Activated CD4-positive, alpha-beta T cell treated with anti-CD3 and anti-CD28 coated beads for 1 hour (primary cell): ENCODE measurements at places on chromosomes 6 and 20.

- no peak for DNase-seq
Observed at GRCh38 chr6:150448221-150448620, 79.4 kb downstream of the IYD start.

DNA sequence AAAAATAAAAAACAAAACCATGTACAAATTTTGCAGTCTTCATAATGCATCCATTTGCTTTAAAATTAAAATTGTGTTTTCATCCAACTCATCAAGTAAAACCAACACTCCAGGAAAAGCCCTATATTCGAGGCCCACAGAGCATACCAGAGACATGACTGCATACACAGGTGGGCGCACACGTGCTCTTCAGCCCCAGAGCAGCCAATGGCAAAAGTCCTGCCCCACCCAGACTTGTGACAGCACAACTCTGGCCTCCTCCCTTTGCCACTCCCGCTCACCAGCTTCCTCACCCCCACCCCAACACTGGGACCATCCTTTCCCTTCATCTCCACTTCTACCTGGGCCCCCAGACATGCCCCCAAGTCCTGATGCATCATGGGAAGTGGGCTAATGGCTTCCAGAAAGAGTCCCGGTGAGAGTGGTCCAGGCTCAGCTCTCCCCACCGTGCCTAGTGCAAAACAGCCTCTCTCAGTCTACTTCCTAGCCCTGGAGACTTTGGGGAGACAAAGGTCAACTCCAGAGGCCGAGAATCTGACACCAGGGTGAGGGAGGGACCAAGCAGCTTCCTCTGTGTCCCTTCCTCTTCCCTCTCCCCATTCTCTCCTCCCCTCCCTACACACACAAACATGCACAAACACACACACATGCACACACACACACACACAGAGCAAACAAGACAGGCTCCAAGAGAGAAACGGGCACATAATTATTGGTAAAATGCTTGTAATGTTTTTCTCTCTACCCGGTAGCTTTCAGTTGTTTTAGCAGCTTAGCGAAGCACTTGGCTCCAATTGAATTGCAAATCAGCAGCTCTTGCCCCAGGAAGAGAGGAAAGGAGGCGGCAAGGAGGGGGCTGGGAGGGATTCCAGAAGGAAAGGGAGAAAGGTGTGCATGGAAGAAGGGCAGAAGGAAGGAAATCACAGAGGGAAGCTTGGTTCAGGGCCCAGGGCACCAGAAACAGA is 14.3 kb downstream of the GRM4 start:
- no peak for DNase-seq

DNA sequence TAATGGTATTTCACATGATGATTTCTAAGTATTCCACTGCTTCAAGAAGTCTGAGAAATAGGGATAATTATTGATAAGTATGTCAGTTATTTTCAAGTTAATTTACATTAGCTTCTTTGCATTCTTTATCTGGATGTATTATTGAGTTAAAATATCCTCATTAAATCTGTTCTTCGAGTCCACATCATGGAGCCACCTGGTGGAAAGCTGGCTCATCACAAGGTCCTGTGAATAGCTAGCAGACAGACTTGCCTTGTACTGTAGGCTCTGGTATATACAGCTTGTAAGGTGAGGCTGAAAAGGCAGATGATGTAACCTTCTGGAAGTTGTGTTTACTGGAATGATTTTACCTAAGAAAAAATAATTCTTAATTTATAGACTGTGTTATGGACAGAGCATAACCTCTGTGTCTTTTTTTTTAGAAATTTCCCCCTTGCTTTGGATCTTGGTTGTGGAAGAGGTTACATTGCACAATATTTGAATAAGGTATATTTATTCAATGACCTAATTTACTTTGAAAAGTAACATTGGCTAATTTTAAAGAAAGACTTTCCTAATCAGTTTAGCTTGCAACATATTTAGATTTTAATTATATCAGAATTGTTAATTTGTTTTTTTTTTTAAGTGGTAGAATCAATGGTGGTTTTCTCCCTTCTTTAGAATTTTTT is 3.5 kb downstream of the NDUFAF5 start:
- DNase-seq, result no peak

DNA sequence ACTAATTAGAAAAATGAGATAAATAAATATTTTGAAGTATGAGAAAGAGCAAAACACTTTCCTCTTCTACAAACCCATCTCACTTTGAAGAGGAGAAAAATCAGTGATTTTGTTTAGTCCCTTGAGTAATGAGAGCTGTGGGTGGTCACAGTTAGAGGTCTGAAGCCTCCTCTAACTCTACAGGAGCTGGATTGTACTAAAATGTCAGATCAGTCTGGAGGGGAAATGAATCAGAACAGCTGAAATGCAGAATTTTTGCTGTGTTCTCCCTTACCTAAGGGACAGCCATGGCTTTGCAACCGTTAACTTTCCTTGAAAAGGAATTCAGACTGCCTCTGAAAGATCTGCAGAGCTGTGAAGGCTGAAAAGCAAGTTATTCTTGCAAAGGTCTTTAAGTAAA is 11.4 kb upstream of the RFPL4B start:
- DNase-seq, result no peak

- no peak for DNase-seq
Observed at GRCh38 chr6:47581591-47581990, 104.0 kb downstream of the CD2AP start.

DNA sequence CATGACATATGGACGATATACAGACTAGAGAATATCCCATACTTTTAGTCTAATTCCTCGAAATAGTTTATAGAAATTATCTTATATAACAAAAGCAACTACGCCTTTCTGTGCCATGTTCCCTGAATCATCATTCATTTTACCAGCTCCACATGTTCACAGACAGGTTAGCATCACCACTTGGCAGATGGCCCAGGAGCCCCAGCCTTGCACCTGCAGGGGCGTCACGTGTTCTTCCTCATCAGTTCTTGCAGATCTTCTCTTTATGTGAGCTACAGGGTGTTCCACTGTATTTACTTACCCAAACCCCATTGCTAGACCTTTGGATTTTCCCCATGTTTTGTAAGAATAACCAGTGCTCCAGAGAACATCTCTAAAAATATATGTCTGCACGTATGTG is 12.6 kb upstream of the BNIP5 start:
- DNase-seq, result peak; percentile 18

DNA sequence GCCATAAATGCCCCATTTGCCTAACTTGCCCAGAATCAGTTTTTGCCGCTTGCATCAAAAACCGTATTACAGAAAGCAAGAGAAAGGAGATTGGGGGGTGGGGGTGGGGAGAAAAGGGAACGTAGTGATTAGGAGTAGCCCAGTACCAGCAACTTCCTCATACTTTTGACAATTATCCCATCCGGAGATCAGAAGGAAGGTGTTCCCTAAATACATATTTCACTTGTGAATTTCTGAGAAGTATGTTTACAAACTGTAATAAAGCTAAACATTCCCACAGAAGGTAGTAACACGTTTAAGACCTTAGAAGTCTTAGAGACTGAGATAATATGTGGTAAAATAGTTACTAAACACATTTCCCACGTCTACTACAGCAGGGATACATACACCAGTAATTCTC is 14.5 kb downstream of the PREP start:
- no peak for DNase-seq

GRCh38 chr6:36633915-36634314 is 39.8 kb downstream of the SRSF3 start:
- no peak for DNase-seq

GRCh38 chr6:106324726-106325335 is 729 bp downstream of the ATG5 start:
- DNase-seq, result no peak

DNA sequence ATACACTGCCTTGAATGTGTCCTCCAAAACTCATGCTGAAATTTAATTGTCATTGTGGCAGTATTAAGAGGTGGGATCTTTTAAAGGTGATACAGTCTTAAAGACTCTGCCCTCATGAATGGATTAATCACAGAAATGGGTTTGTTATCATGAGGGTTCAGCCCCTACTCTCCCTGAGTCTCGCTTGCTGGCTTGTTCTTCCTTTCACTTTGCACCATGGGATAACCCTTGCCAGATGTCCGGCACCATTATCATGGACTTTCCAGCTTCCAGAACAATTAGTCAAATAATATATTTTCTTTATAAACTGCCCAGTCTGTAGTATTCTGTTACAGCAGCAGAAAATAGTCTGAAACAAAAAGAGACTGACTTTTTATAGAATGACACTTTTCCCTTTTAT is 67.9 kb upstream of the TENT5A start:
- no peak for DNase-seq

- DNase-seq, result no peak
Observed at GRCh38 chr6:152241013-152241766, 396.0 kb downstream of the SYNE1 start.

DNA sequence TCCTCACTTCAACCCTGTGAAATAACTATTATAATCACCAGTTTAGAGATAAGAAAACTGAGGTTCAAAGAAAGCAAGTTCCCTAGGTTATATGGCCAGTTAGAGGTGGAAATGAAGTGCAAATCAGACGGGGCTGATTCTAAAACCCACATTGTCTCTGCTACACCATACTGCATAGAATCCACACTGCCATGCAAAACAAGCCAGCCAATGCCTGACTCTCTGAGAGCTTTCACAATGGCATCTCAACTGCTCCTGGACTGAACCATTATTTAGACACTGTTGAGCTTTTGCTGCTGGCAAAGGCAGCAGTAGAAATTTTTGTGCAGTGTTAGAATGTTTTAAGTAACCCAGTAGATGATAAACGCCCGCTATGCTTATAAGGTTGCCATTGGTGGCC is 195.2 kb upstream of the CNR1 start:
- DNase-seq, result no peak

DNA sequence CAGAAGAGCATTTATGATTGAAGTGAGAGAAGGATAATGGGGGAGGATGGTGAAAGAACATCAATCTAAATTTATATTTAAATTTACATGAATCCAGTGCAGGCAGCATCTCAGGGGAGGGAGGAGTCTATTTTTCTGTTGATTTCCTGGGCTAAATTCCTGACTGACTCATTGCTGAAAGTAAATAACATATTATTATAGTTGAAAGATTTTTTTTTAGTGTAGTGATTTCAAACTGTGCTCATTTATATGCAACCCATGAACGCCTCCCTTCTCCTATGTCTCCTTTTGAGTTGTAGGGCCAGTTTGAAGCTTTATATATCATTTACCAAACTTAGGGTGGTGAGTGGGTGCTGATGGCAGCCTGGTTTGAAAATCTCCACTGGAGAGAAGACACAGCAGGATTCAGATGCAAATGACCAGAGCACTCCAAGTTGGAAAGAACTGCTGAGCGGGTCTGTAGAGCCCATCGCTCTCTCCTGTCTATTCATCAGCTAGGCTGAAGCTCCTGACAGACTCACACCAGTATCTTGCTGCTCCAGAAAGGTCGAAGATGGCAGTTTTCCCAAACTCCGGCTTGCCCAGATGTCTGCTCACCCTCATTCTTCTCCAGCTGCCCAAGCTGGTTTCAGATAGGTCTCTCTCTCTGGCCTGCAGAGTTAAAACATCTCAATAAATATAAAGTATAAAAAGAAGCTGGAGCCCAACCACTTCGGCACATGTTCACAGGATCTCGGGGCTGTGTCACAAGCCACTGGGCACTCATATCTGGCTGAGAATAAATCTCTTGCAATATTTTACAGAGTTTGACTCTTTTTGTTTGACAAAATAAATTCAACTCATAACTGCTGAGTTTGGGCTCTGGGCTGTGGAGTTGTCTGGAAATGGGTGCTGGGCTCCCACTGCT is 18.3 kb downstream of the BTN2A1 start:
- no peak for DNase-seq

DNA sequence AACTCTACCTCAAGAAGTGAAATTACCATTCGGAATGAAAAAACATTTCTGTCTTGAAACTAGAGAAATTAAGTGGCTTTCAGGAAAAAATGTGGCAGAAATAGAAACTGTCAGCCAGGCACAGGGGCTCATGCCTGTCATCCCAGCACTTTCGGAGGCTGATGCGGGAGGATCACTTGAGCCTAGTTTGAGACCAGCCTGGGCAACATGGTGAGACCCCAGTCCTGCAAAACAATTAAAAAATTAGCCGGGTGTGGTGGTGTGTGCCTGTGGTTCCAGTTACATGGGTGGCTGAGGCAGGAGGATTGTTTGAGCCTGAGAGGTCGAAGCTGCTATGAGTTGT is 7.1 kb upstream of the TMEM181 start:
- no peak for DNase-seq

- DNase-seq, result no peak
Observed at GRCh38 chr6:105382496-105382895, 20.4 kb downstream of the PREP start.
